ENCODE measurements at places on chromosomes 2 and 18.

- no peak for DNase-seq
These were observed at the start of gene EPB41L3 for GRCh38 chr18:5543773-5544389. Gene EPB41L3 (minus strand): TSS chr18:5543997. CDS start chr18:5489183, 54,814 bp downstream.

DNA sequence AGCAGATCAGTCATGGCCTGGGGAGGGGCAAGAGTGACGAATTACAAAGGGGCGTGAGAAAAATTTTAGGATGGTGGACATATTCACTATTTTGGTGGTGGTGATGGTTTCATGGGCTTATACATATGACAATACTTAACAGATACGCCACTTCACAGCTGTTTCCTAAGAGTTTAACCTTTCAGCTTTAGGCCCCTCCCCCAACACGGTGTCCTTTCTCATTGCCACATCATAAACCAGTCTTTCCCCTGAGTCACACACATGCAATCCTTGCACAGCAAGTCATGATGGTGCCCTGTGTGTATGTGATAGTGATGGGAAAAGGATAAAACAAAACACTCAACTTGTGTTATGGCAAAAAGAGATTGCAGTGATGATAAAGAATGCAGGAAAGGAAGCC is 47.6 kb upstream of the IL1R1 start:
- DNase-seq, result no peak

DNA sequence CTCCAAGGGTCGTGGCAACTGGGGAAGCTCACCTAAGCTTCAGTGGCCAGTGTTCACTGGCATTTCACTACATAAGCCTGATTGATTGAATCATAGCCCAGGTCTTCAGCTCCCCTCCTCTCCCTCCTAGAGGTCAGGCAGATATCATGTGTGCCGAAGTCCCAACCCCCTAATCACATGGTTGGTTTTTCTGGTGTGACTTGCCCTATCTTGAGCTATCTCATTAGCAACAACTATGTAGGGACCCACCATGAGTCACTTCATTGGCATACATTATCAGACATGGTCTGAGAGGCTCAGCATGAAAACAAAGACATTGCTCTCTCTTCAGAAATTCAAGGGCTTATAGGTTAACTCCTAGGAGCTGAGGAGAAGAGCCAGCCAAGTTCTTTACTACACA is 76.8 kb downstream of the LYPD1 start:
- peak; percentile 82 for DNase-seq

DNA sequence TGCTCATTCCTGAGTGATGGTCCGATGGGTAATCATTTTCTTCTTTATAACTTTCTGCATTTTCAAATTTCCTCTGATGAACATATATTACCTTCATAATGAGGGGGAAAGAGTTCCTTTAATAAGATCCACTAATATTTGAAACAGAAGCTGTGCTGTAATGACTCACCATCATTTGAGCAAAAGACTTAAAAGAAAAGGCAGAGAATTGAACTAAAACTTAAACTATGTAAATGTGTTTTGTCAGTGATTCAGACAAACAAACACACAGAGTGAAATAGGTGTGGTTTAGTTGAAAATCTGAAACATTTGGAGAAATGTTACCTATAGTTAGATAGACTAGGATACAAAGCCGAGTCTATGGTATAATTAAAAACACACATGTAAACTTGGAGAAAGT is 209.6 kb downstream of the STK39 start:
- DNase-seq, result no peak

DNA sequence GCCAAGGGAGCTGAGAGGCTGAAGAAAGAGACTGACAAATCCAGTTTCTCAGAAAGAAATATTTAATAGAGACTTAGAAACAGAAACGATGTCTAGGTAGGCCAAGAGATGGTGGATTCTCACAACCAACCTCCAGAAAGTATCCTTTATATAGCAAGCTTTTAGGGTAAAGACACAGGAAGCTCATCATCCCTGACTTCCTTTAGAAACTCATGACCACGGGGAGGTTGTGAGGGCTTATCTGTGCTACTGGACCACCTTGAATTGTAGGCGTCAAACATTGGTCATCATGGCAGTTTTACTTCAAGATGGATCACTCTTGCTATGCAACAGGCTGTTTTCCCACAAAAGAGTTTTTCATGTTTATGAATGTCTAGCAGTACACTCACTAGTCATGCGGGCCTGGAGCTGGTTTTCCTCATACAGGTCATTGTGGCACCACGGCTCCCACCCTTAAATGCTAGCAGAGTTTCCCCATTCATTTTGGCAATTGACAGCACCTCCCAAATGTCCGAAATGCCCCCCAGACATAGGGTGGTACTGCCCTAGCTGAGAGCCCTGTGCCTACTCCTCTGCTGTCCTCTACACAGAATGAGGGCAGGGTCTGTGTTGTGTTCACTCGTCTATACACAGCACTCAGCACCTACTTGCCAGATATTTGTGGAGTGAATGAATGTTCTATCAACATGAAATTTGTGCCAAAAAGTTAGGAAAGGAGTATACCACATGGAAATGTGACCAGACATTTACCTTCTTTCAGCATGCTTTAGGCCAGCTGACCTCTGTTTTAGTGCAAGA is 89.0 kb downstream of the TMEM247 start:
- no peak for DNase-seq

GRCh38 chr18:77059294-77059916 is 73.2 kb downstream of the MBP start:
- no peak for DNase-seq

Data from esophagus muscularis mucosa (tissue), 4 donors.